Stimulated activated CD4-positive, alpha-beta T cell treated with anti-CD3 and anti-CD28 coated beads, Interleukin-2, amount 100 ng/mL, for 24 hours (primary cell): ENCODE measurements at places on chromosomes 11 and 22.
A peak's percentile ranks its signal among the peaks of the same experiment; 100 is the strongest.

DNA sequence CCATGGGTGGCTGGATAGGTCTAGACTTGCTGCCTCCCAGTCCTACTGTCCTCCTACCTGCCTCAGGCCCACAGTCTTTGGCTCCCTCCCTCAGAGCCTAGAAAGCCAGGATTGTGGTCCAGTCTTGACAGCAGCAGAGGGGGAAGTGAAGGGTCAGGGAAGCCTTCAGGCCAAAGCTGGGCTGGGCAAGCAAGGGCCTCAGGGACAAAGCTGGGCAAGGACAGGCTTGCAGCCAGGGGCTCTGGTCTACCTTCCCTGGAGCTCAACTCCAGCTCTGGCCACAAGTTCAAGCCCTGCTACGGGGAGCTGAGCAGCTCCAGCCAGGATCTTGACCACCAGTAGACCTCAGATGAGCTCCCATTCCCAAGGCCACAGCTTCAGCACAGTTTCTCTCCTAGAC is 14.9 kb downstream of the LMO1 start:
- DNase-seq, result no peak

- DNase-seq, result no peak
These were observed 24.6 kb downstream of the MYBPC3 start for GRCh38 chr11:47327949-47328348.

DNA sequence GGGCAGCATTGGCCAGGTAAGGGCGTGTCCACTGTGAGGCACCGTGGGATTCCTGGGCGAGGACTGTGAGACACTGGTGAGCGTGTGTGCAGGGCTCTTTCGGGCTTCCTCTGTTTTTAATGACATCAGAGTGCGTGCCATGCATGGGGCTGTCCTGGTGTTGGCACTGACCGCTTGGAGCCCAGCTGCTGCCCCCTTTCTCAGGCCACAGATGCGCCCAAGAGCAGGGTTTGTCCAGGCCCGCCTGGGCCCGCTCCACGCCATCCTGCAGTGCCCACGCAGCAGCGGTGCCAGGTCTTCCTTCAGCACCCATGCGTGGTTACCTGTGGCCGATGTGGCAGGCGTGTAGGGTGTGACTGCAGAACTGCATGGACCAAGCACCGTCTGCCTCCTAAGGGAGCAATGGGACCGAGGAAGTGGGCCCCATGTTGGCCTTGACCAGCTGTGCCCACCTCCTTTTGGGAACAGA is 72.3 kb upstream of the SEPTIN5 start:
- DNase-seq, result no peak

DNA sequence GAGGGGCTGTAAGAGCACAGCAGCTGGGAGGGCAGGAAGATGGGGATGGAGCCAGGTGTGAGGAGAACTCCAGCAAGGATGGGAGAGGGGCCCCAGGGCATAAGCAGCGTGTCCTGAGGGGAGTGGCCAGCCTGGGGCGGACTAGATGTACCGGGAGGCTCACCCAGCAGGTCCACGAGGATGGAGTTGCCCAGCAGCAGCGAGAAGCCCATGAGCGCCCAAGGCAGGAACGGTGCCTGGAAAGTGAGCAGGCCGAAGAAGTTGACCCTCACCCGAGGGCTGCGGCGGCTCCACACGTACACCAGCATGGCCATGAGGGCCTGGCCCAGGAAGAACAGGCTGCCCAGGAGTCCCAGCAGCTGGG is 1.3 kb downstream of the DERL3 start:
- DNase-seq, result no peak

DNA sequence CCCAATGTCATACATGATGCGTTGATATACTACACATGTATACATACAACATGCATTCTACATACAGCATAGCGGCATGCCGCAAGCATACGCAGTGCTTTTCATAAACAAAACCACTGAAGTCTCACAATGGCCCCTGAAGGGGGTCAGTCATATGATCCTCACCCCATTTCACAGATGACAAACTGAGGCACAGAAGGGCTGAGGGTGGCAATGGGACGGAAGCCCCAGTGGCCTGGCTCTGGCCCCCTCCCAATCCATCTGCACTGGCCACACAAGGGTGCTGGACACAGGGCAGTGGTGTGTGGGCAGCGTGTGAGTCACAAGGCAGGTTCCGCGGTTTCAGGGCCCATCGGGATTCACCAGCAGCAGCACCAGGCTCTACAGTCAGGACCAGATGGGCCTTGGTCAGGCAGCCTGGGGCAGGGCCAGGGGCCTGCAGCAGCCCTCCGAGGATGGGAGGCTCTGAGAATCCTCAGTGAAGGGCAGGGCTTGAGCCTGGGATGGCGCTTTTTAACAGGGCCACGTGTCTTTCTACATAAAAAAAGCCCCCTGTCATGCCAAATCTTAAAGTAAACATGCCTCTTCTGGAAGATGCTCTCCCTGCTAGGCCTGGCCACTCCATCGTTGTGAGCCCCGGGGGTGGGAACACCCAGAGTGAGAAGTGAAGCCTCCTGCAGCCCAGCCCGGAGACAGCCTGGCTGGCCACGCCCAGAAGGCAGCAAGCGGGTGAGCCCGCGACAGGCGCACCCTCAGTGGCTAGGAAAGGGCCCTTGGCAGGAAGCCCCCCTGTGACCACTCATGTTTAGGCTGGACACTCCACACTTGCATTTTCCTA is 206.5 kb downstream of the CTTN start:
- no peak for DNase-seq

DNA sequence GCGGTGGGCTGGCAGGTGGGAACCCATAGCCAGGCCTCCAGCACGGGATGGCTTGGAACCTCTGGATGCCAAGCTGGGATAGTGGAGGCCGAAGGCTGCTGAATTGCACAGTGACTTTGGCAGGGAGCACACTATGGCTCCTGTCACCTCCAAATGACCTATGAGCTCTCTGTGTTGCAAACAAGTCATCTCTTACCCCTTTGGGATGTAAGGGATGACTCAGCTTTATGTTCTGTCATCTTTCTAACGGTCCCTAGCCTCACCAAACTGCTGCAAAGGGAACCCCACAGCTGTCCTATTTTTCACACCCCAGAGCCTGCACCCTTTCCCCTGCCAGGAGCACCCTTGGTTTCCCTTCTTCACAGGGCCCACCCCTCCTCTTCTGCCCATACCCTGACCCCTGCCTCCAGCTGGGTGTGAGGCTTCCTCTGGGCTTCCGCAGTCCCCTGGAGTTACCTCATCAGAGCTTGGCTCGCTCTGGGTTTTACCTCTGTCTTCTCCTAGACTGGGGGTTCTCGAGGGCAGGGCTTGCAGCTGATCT is 2.7 kb upstream of the SCUBE1 start:
- no peak for DNase-seq

DNA sequence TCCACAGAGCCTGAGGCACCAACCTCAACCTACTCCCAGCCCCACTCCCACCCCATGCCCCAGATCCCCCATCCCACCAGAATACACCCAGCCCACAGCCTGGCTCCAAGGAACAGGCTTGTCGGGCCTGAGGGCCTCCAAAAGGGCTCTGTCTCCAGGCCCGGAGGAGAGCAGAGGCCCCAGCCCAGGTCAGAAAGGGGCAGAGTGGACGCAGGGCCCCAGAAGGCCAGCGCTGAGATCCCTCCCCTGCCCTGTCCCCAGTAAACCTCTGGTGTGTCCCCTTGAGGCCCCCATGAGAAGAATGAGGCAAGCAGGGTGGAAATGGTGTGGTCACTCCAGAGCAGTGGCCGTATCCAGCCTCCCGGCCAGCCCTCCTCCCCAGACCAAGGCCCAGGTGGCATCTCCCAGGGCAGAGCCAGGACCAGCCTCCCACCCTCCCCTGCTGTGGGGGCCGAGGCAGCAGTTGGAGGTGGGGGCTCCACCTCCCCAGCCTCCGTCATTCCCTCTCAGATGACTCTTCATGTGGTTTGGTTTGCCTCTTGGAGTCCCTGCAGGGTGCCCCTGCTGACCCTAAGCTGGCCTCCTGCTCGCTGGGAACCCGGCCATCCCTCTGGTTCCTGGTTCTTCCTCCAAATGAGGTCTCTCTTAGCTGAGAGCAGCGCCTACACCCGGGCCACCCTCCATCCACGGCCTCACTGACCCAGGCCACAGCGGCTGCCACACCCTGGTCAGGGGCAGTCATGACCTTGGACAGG is 195.0 kb downstream of the IGLL1 start:
- no peak for DNase-seq

GRCh38 chr11:77309401-77310085 is 8.1 kb upstream of the GDPD4 start:
- DNase-seq, result no peak

DNA sequence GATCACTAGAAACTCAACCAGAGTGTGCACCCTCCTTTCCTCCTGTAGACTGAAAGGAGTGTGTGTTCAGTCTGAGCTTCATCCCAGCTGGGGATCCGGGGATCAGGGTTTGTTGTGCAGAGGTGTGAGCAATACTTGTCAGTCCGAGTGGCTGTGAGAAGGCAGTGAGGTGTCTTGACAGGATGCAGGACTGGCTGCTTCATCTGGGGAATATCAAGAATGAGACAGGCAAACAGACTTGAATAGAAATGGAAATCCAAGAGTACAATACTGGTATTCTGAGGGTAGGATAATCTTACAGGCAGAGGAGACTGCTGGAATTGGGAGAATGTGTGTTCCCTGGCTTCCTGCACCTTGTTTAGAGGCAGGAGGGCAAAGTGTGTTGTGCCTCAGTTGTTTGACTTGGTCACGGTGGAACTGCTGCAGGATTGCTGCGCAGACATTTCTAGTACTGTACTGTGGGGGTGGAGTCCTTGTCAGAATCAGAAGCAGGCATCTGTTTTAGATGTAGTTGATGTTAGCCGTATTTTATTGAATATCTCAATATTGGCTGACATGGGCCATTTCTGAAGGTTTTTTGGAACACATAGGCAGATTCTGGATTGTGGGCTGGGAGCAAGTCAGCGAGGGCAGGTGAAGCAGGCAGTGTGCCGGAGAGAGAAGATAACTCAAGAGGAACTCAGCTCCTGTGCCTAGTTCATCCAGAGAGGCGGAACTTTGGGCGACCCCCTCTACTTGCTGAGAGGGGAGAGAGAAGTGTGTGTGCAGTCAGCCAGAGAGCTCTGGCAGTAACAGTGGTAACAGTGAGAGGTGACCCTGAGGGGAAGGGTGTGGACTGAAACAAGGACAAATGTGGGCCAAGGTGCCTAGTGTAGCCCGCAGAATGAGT is 27.1 kb upstream of the GRK2 start:
- DNase-seq, result no peak

DNA sequence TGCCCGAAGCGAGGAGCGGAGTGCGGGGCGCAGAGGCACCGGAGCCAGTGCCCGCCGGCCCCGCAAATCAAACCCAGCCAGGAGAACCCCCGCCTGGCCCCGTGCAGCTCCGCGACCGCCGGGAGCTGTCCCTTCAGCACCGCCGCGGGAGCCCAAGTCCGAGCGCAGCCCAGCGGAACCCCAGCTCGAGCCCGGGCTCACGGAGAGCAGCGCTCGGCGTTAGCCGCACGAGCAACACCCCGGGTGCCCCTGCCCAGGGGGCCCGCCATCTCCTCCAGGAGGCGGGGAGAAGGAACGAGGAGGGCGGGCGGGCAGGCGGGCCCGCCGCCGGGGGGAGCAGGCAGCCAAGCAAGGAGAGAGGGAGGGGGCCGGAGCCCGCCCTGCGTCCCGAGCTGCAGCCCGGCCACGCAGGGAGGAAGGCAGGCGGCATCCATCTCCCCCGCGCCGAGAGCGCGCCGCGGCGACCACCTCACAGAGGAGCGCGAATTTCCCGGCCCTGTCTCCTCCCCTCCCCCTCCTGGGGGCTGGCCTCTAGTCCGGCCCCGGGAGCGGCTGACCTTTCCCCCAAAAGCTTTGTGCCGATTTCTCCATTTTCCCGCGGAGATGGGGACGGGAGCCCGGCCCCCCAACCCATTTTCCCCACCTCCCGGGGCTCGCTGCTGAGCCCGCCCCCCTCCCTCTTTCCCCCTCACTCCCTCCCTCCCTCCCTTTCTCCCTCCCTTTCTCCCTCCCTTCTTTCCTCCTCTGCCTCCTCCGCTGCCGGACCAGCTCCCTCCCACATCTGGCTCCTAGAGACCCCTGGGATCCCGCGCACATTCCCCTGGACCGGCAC is 621 bp downstream of the KCNC1 start:
- DNase-seq, result peak; percentile 27

GRCh38 chr11:69431893-69432738 is 49.3 kb upstream of the LINC01488 start:
- no peak for DNase-seq

GRCh38 chr11:66003291-66003690 is 988 bp downstream of the BANF1 start:
- no peak for DNase-seq

DNA sequence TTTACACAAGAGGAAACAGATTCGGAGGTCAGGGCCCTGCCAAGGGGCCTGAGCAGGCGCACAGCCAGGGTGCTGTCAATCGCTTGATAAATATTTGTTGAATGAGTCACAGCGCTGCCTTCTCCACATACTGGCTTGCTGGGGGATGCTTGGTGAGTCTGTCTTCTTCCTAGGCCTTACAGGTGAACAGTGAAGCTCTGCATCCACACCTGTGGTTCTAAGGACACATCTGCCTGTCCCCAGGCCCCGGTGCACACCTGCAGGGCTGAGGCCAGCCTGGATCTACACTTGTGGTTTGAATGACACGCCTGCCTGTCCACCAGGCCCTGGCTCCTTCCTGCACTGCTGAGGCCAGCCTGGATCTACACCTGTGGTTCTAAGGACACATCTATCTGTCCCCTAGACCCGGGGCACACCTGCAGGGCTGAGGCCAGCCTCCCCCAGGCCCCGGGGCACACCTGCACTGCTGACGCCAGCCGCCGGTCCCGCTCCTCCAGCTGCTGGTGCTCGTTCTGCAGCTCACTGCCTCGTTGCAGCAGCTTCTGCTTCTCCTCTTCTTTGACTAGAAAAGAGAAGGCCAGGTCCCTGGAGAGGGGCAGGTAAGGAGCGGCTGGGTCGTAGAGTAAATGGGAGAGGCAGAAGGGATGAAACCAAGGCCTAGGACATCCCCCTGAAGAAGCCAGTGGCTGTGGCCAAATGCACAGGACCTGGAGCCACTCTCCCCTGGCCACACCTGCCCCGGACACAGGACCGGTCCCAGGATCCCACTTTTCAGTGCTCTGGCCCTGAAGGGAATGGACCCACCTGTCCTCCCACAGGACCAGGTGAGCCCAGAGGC is 124.6 kb downstream of the PHF21B start:
- DNase-seq, result no peak

DNA sequence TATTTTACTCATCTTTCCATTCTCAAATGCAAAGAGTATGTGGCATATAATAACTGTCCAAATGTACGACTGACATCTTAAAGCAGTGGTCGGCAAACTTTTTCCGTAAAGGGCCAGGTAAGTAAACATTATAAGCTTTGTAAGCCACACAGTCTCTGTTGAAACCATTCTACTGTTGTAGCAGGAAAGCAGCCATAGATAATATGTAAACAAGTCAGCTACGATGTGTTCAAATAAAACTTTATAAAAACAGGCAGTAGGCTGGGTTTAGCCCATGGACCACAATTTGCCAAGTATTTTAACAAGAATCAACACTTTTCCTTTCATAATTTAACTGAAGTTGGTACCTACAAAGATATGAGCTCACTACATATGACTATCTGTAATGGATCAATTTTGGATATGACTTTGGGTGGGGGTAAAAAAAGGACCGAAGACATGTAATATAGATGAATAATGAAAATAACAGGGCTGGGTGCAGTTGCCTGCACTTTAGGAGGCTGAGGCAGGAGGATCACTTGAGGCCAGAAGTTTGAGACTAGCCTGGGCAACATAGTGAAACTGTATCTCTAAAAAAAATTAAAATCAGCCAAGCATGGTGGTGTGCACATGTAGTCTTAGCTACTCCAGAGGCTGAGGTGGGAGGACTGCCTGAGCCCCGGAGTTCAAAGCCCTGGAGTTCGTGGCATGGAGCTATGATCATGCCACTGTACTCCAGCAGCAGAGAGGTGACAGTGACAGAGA is 5.7 kb downstream of the RDX start:
- no peak for DNase-seq
